Smooth muscle cell of the brain vasculature (primary cell): ENCODE measurements at places on chromosomes 4 and X.

DNA sequence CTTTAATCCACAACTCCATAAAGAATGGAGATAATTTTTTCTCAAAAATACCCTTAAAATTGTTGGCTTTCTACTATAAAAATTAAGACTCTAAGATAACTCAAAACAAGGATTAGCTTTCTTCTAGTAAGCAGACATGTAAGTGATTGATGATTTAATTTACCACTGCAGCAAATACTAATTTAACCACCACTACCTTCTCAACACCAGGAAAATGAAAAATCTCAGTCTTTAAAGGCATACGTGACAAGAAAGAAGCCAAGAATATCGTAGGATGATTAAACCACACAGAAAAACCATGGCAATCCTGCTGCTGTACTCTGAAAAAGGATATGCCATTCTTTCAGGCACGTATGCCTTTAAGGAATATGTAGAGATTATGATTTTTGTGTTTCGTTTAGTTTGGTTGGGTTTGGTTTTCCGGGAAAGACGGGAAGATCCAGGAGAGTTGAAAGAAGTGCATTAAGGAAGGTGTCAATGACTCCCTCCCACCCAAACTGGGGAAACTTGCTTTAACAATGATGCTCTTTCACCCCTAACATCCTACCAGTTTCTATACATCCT, 881 bp downstream of the LRCH2 start:
- DNase-seq: no peak

GRCh38 chr4:22668301-22668700, 24.4 kb upstream of the GBA3 start:
- peak; percentile 20 for DNase-seq

DNA sequence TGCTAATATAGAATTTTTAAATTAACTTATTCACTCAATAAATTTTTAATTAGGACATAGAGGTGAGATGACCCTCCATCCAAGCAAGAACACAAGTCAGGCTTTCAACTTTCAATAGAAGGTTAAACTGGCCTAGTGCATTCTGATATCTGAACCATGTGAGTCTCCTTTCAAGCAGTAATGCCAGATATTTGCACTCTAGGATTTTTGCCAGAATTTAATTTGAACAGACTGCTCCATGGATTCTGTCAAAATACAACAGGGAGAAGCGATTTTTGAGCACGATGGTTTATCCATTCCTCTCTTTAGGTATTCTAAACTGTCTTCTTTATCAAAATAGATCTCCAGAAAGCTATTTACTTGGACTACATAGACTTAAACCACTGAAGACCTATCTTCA, 72.0 kb upstream of the DCLK2 start:
- DNase-seq: no peak

- DNase-seq: no peak
Observed at GRCh38 chrX:71440401-71440800, 74.2 kb downstream of the TAF1 start.

GRCh38 chrX:123854329-123854728, 5.5 kb upstream of the XIAP start:
- DNase-seq: no peak

- DNase-seq: no peak
Observed at GRCh38 chr4:142377342-142378091, 468.6 kb downstream of the INPP4B start.

- no peak for DNase-seq
Observed at GRCh38 chr4:159227378-159227777, 124.5 kb downstream of the RAPGEF2 start.

- DNase-seq: no peak
Observed at GRCh38 chr4:109878355-109878754, 30.4 kb downstream of the LRIT3 start.
